ENCODE measurements at places on chromosomes 6 and 20.

GRCh38 chr6:86357877-86358276 is 579.5 kb upstream of the HTR1E start:
- no peak for DNase-seq

DNA sequence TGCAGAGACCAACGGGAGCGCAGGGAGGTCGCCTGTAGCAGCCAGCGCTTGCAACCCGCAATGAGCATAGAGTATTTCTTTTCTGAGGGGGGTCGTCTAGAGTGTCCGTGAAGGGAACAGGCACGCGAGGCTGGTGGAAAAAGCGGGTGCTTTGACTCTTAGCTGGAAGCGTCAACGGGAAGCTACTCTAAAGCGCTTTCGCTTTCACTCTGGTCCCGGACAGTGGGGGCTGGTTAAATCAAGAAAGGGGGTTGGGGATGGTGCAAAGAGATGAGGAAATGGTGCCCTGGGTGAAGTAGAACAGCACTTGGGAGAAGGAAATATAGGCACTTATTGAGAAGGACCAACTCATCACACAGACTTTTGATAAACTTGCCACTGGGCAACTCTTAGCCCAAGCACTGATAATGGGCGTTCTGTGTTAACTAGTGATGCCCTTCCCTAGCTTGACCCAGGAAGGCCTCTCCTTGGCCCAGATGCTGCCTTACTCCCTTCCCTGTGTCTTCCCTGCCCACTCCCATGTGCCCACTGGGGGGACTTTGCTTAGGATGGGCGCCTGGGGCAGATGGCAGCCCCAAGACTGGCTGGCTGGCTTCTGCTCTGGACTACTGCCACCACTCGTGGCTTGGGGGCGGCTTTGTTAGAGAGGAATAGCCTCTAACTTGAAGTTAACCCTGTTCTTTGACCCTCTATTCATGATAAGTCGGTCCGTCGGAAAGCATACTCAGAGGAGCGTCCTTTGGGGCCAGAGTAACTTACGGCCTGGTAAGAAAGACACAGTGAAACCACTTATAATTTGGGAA is 585 bp downstream of the PSMB9 start:
- peak; percentile 66 for DNase-seq

- DNase-seq = no peak
Observed at GRCh38 chr6:69232496-69232895, 564.3 kb downstream of the LMBRD1 start.

GRCh38 chr20:44596010-44596409 is 13.6 kb downstream of the PKIG start:
- DNase-seq = no peak

DNA sequence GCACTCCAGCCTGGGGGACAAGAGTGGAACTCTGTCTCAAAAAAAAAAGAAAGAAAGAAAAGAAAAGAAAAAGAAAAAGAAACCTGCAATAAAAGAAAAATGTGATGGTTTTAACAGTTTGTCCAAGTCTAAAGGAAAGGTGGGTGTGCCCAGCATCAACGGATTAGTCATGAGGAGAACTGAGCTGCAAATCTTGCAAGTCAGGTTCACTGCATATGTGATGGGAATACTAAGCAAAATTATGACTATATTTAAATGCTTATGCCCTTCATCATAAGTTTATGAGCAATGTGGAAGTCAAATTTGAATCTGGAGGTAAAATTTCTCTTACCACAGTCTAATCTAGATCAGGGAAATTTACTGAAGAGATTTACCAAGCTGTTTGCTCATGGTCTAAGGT is 13.1 kb upstream of the CDK19 start:
- no peak for DNase-seq

All from stimulated activated CD4-positive, alpha-beta T cell treated with anti-CD3 and anti-CD28 coated beads, Interleukin-2, amount 100 ng/mL, for 24 hours (primary cell).